ENCODE measurements at places on chromosomes 7 and 10.

DNA sequence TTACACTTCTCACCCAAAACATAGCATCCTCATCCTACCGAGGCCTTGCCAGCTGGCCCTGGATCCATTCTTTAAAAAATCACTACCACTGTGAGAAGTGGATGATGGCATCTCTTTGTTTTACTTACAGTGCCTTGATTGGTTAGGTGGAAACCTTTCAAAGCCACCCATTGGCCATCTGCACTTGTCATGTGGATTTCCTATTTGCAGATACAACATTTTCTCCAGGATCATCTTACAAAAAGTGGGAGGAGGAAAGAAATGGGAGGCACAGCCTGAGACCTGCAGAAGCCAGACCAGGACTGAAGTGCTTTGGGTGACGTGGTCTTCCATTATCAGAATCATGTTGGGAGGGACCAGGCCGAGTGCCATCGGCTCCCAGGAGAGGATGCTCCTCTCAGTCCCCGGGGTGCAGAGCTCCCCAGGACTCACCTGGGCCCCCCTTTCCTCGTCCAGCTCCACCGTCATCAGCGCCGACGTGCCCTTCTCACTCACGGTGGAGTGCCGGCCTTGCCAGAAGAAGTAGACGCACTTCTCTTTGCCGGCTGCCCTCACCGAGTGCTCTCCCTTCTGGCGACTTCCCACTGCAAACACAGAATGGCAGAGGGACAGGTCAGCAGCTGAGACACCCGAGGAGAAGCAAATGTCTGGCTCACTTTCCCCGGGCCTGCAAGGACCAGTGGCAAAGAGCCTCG is 161.2 kb downstream of the SVIL start:
- DNase-seq: no peak

DNA sequence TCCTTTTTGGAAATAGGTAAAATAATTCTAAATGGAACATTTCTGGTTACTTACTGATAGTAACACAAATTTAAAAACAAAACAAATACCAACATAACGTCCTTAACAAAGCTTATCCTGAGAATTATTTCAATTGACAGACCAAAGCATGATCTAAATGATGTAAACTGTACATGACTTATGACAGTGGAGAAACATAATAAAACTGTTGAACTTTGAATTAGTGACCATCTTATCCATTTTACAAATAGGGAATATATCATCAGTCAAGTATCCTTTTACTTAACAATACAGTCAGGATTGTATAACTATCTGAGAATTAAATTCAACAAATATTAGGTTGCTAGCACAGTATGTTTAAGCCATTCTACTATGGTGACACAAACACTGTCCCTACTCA is 2.4 kb downstream of the IPMK start:
- no peak for DNase-seq

DNA sequence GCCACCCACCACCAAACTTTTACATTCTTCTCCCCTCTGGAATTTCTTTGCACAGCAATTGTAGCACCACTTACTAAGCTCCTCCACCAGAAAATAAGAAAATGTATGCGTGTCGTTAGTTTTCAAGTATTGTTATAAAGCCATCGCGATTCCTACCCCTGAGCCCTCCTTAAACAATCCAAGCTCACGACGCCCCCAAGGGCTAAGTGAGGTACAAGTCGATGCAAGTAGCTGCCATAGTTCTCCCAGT is 1.3 kb downstream of the FRAT2 start:
- DNase-seq: no peak

DNA sequence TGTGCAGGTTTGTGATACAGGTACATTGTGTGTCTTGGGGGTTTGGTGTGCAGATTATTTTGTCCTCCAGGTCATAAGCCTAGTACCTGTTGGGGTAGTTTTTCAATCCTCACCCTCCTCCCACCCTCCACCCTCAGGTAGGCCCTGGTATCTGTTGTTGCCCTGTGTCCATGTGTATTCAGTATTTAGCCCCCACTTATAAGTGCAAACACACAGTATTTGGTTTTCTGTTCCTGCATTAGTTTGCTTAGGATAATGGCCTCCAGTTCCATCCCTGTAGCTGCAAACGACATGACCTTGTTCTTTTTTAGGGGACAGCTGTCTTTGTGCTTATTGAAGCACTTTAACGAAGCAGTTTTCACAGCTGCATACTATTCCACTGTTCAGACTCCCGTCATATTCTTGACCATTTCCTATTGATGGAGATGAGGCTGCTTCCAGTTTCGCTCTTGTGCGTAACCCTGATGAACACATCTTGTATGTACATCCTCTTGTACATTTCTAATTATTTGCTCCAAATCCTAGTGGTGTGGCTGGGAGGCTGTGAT is 47.4 kb downstream of the LHPP start:
- no peak for DNase-seq

- DNase-seq: no peak
Measured at GRCh38 chr7:134891696-134892678, 94.3 kb upstream of the AGBL3 start.

- DNase-seq: peak; percentile 37
Measured at GRCh38 chr10:31134311-31134952, 102.8 kb upstream of the ZNF438 start.

- no peak for DNase-seq
Measured at GRCh38 chr10:3215153-3215775, 42.7 kb upstream of the PITRM1 start.

DNA sequence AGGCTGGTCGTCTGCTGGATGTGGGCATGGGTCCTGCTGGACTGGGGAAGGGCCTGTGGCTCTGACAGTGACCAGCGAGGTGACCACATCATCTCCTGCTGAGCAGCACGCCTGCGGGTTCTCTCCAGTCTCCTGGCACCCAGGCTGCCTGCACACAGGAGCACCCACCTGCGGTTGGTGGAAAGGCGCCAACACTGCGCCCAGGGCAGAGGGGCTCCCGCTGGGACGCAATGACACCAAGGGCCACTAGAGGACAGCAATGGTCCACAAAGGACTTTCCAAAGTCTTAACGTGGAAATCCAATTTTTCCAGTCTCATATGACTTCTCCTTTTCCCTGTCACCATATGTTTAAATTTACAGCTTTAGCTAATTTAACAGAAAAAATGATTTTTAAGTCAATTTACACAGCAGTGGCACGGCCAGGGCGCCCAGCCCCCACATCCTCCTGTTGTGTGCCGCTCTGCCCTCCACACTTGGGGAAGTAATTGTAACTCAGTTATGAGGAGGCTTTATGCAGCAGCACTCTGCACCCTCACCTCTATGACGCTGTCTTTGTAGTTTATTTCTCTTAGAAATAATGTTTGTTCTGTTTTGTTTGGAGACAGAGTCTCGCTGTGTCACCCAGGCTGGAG is 38.1 kb downstream of the CFAP46 start:
- DNase-seq: peak; percentile 33

DNA sequence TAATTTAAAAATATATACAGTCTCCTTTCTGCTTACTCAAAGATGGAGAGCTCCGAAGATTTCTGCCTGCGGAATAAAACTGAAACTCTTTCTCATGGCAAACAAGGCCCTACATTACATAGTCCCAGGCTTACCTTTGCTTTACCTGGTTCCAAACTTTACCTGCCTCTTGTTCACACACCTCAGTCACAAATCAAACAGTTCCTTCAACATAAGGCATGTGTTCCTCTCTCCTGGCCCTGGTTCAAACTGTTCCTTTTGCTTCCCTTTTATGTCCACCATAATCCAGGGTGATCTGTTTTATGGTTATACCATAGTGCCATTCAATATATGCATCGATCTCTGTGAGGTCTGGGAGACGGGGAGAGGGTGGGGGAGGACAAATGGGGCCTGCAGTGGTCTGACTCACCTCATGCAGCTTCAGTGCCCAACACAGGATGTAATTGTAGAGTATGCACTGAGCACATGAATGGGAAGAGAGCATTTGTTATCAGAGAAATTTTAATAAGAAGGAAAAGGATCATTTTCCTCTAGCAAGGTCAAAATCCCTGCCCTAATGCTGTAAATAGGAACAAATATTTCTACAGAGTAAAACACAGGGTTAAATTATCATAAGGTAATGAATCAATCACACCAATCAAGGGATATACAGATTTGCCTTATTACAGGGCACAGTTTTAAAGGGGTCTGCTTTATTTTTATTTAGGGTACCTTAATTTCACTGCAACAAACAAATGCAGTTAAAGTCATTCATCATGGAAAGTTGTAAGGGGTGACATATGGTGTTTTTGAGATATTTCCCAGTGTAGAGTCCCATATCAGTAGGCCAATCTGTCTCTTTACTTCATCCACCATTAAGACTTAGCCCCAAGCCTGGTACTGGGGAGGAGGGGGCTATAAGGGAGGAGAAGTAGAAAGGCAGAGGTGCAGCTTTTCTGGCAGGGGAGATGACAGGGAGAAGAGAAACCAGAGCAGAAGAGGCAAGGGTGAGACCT is 88.8 kb upstream of the PDE1C start:
- no peak for DNase-seq

- DNase-seq: peak; percentile 28
Measured at GRCh38 chr10:6274040-6274439, 71.3 kb downstream of the PFKFB3 start.

DNA sequence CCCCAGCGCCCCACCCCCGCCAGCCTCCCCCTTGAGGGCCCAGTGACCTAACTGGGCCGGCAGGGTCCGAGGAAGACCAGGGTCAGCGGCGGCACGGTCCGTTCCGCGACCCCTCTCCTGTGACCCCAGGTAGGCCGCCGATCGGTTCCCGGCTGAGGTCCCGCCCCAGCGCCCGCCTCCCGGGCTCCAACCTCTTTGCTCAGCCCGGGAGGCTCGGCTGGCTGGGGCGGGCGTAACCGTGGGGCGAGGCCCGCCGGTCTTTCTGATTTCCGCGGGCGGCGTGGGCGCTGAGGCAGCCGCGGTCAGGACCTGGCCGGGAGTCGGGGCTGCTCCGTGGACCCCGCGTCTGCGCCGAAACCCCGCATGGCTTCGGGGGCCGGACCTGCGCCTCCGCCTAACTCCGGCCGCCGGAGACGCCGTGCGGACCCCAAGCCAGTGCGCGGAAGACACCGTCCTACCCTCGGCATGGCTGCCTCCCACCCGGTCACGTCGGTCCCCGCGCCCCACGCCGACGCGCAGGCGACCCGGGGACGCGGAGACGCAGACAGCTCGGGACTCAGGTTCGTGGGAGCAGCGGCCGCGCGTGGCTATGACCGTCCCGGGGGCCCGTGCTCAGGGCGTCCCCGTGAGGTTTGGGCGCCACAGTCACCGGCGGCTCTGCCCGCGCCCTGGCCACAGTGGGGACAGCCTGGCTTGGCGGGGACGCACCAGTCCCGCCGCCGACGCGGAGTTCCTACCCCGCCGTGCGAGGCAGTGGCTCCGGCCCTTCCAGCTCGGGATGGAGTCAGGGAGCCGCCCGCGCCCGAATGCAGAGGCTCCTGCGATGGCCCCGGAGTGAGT is 1.0 kb upstream of the VENTX start:
- no peak for DNase-seq

DNA sequence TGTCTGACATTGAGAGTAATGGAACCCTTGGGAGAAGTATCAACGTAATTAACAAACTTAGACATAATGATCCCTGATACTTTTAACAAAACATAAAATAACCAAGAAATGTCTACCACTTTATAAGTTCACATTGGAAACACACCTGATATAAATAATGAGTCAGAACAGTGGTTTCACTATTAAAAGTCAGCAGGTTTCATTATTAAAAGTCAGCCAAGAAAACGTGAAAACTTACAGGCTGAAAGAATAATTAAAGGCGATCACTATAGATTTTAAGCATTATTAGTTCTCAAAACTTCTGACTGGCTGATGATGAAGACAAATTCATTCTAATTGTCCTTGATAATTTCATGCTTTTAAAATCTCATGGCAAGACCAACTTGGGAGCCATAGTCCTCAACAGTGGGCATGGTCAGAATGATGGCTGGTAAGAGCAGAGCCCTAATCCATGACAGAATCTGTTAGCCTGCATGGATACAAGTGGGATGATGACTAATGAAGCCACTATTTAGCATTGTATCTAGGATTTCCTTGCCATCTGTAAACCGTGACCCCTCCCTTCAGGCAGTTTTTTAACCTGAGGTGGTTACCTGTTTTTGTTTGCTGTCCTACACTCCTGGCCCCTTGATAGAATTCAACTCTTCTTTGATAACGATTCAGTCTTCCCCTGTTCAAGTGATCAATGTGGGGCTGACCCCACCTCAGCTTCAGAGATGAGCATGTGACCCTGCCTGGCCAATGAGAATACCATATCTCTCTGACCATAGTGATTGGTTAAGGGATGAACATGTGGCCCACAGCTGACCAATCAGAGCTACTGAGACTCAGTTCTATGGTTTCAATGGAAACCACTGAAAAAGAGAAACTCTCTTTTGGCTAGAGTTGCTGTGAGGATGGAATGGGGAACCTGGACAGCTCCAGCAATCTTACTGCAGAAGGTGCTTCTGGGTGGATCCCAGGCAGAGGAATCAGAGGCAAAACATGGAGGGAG is 151.0 kb downstream of the PLPP4 start:
- DNase-seq: no peak

DNA sequence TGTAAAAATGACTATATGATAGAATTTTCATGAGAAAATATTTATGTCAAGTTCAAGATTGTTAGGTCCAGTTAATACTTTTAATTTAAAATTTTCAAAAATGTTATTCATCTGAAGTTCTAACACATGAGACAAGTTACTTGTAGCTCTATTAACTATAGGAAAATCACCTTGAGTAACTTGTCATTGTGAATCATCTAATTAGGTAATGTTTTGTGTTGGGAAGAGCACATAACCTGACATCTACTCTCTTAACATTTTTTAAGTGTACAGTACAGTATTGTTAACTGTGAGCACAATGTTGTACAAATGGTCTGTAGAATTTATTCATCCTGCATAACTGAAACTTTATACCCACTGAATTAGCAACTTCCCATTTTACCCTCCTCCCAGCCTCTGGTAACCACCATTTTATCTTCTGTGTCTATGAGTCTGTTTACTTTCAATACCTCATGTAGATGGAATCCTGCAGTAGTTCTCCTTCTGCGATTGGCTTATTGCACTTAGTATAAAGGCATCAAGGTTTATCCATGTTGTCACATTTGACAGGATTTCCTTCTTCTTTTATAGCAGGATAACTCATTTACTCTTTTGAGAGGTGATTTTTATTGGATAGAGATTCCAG is 54.6 kb downstream of the ARL4A start:
- DNase-seq: no peak

GRCh38 chr10:113788604-113789083 is 37.2 kb downstream of the PLEKHS1 start:
- DNase-seq: peak; percentile 65

Measured in inflammatory macrophage treated with lipopolysaccharide for 1 hour (primary cell).